Fibroblast of mammary gland (primary cell): ENCODE measurements at places on chromosomes 11 and 22.

DNA sequence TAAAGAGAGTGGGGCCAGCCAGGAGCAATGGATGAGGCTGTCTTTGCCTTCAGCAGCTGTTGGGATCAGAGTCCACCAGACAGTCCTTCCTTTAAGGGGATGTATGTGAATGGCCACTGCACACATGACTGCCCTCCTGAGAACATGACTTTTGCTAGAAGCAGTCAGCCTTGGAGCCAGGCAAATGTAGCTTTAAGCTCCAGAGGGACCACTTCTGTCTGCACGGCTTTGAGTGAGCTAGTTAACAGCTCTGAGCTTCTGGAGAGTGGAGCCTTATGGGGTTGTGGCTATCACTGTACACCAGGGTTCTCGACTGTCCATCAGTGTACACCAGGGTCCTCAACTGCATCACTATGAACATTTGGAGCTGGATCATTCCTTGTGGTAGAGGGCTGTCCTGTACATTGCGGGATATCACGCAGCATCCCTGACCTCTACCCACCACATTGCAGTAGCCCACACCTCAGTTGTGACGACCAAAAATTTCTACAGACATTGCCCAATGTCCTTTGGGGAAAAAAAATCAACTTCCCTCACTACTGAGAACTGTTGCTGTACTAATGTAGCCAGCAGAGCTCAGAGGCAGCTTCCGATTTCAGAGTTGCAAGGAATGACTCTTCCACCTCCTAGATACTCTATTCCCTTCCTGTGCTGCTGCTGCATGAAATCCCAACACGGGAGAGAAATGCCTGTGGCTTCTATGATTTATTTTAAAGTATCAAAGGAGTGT lies 169.4 kb downstream of the MYO18B start:
- DNase-seq: no peak

DNA sequence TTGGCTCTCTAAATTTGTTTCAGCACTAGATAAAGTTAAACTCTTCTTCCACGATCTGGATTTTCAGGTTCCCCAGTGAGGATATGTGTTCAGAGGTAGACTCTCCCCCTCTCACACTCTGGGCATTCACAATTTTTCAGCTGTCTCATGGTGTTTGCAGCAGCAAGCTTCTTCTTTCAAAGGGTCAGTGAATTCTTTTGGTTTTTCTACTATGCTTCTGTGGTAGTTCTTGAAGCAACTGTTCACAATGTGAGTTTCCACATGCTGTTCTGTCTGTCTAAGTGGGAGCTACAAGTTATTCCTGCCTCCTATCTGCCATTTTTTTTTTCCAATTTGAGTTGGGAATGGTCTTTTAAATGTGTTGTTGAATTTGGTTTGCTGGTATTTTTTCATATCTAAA lies 25.4 kb downstream of the CNTF start:
- DNase-seq: no peak

DNA sequence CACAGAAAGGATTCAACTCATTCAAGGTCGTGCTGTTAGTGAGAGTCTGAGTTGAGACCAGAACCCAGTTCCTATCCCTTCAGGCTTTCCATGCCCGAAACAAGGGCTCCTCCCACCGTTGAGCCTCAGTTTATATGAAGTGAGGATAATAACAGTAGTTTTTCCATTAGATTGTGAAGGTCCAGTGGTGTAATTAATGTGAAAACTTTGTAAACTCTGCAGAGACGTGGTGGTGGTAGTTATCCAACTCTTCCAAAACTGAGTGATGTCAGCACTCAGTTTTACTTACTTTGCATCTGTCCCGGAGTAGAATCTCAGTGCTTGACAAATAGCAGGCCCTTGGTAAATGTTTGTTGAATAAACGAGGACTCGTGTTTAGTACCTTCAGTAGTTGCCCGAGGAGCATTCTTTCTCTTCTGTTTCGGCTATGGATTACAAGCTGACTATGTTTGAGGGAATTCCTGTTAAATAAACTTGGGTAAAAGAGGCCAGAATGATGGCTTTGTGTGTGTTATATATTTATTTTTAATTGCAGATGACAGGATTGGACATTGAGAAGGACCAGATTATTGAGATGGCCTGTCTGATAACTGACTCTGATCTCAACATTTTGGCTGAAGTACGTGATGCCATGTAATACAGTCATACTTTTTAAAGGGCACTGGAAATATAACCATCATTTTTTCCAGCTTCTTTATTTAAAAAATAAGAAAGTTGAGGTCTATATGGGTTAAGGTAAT lies 1.0 kb downstream of the REXO2 start:
- no peak for DNase-seq

DNA sequence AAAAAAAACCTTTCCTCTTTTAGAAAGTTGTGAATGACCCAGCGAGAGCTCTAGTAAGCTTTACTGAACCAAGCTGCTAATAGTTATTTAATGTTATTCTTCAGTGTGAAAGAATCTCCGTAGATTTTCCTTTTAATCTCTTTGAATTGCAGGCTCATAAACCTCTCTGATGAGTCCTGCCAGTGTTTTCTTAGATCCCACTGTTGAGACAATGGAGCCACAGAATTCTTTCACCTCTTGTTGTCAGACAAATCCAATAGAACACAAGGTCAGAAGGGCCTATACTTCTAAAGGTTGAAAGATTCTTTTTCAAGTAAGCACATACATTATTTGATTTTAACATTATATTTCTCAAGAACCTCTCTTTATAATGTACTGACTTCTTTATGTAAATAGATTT lies 52.2 kb downstream of the DNAJC24 start:
- no peak for DNase-seq

DNA sequence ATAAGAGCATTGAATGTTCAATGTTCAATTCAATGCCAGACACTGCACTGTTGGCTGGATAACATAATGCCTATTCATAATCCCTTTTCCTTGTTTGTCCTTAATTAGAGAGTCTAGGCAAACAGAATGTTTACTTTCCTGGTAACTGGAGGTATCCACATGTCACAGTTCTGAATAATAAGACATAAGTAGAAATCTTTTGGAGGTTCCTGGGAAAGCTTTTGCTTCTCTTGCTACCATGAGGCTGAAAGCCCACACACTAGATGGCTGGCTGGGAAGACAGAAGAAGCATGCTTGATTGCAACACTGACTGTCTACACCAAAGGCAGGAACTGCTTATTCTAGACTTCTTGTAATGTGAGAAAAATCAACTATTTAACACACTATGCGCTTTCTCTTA lies 79.5 kb downstream of the GAB2 start:
- no peak for DNase-seq

DNA sequence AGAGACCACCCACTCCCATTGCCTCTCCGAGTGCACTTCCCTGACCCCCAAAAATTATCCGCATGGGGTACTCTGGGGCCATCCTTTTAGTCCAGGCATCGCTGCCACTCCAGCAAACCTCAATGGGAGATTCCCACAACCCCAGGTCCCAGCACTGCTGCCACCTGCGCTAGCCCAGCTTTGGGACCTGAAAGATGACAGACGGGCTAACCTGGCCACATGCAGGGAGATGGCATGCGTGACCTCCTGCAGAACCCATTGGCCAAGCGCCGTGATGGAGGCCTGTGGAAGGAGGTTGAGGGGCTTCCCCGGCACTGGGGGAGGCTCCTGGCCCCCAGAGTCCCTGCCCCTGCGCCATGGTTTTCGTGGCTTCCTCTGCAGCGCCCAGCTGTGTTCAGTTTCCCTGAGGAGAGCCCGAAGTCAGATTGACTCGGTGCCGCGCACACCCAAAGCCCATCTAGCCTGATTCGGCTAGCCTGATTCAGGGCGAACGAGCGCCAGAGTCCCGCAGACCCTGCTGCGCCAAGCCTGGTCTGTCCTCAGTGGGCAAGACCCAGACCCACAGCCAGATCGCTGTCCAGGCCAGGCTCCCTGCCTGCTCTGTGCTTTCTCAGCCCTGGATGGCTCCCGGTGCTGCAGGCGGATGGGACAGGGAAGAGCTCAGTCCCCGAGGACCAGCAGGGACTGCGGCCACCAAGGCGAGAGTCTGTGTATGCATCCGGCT lies 751 bp upstream of the WNT7B start:
- no peak for DNase-seq
